Mesothelial cell of epicardium (in vitro differentiated cells): ENCODE measurements at places on chromosomes 2 and 18. TPM values are rescaled to one million over a fixed set of nuclear protein-coding genes. Genes with fewer than 3 reads are reported as not detected.

The POTEE gene
- 3.9 to 5.1 TPM (median 5.0 TPM) in 3 replicates for total RNA-seq

DNA sequence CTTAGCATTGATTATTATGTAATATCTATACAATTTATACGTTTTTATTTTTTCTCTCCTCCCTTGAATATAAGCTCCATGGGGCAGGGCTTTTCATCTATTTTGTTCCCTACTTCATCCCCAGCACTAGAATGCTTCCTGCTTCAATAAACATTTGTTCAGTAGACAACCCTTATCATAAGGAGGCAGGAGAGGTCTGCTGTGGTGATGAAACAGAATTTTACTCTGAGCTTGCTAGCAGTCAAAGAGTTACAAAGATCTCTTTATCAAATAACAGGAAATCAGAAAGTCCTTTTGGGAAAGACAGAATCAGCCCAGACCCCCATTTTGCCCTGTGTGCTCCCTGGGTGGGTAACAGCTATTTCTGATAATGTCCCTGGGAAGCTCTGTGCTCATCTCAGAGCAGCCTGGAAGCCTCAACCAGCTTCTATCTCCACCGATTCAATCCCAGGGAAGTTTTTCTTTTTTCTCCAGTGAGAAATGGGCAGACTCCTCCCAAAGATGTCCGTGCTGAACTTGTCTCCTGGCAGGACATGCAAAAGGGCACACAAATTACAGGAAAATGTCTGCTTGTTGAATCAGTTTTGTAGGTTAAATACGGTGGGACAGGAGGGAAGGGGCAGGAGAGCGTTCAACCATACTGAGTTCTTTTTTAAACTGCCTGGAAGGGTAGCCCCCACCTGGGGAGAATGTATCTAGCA is 84.7 kb upstream of the PKDCC start:
- DNase-seq: no peak

The CENPA gene
- total RNA-seq: 7.9 to 9.2 TPM (median 8.8 TPM) in 3 replicates

DNA sequence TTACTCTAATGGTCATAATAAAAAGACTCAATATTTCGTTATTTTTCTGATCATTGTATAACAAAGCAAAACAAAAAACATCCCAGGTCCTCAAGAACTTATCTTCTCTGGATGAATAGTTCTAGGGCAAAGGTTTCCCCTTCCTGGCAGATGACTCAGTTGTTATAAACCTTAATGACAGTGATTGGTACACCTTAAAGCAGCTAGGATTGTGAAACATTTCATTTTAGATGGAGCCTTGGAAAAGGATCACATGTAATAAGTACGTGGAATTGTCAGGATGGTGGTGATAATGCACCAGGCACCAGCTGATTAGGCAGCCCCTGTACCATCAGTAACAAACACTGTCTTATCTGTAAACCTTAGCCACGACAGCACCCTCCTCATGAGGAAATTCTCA is 47.2 kb downstream of the MEP1B start:
- no peak for DNase-seq
